NCI-H1105 treated with DMSO at 0.1 percent for 48 hours (cell line): ENCODE measurements at places on chromosomes 13 and 19.

- no peak for DNase-seq
These were observed 12.8 kb downstream of the SPPL2B start for GRCh38 chr19:2341244-2341751.

DNA sequence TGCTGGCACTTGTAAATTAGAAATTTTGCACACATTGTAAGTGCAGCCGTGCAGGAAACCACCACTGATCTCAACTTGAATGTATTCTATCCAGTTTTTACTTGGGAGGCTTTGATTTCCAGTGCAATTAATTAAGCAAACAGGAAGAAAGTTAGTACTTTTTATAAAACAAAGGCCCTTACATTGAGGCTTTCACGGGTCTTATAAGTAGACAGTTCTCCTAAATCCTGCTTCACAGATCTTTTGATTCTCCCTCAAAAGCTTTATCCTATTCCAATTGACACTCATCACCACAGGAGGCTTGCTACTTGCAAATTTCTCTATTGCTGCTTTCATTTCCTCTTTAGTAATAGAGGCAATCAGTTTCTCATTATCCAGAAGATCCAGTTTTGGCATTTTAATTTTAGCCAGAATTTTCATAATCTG is 90.1 kb downstream of the ERCC5 start:
- no peak for DNase-seq

- no peak for DNase-seq
These were observed 230.7 kb upstream of the SPRY2 start for GRCh38 chr13:80571346-80572307.

DNA sequence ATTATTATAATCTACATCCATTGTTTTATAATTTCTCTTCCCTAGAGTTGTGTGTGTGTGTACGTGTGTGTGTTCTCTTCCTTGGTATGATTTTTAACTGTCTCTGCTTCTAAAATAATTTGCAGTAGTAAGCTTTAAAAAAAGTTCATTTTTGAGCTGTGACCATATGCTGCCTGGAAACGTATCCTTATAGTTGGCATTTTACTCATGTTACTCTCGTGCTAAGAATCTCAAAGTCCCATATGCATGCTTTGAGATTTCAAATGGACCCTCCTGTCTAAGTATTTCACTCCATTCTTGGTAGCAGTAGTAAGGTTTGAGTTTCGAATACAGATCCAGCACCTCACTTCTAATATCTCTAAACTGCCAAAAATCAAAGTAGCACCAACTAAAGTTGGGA is 109.9 kb downstream of the RXFP2 start:
- no peak for DNase-seq

GRCh38 chr13:81017513-81018152 is 676.7 kb upstream of the SPRY2 start:
- peak; percentile 54 for DNase-seq

GRCh38 chr19:19517235-19517619 is 1.2 kb downstream of the NDUFA13 start:
- no peak for DNase-seq

- DNase-seq: no peak
These were observed 152.0 kb upstream of the IRS2 start for GRCh38 chr13:109938255-109938936.

DNA sequence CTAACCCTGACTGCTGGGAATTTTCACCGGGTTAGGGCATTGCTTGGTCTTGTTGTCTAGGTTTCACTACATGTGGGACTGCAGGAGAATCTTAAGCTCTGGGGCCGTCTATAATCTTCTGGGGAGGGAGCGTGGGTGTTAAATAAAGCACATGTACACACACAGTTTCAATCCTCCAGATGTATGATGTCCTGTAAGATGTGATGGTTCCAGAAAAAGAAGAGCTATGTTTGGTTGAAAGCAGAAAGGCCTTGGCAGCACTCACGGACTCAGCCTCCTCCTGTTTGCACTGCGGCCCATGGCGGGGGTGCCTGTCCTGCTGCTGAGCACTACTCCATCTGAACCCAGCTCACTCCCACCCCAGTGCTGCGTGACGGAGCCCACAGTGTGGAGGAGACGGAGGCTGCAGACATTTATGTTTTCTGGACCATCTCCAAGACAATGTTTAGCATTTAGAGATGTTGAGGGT is 343.5 kb downstream of the TEX29 start:
- no peak for DNase-seq

DNA sequence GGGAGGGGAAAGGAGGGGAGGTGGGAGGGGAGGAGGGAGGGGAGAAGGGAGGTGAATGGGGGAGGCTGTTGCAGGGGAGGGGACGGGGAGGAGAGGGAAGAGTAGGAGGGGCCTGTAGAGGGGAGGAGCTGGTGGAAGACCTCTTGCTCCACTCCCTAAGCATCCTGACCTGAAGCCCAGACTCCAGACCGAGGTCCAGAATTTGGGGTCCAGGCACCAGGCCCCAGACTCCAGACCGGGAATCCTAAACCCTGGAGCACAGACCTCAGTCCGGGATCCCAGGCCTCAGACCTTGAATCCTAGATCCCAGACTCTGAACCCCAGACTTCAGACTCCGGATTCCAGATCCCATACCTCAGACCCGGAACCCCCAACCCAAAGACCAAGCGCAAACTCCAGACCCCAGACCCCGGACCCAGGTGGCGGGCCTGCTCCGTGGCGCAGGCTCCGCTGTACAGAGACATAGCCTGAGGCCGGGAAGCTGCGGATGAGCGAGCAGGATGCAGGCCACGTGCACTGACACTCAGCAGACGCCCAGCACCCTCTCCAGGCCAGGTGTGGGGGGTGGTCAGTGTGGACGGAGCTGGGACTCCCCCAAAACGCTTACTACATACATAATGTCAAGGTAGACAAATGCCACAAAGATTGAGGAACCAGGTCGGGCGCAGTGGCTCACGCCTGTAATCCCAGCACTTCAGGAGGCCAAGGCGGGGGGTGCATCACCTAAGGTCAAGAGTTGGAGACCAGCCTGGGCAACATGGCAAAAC is 710 bp upstream of the BTBD2 start:
- DNase-seq: peak; percentile 75

DNA sequence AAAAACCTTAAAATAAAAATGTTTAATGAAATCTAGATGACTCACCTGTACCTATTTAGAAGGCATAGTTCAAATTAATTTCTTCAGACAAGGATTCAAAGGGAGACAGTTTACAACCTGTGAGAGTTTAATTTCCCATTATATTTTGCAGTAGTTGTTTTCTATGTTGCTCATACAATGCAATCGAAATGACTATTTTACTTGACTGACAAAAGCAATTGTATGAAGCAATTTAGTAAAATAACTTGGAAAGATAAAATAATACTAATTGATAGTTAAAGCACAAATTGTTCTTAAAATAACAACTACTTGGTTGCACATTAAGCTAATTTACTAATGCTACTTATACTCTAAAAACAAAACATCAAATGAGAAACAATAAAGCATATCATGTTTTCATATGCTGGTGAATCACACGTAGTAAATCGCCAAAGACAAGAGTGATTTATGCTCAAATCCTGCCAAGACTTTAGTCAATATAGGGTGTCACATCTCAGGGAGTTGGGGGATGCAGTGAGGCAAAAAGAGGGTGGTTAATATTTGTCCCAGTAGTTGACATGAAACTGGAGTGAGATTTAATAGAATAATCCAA is 6.4 kb downstream of the DACH1 start:
- no peak for DNase-seq

- DNase-seq: no peak
These were observed 44.6 kb upstream of the LSM14A start for GRCh38 chr19:34127684-34128189.

DNA sequence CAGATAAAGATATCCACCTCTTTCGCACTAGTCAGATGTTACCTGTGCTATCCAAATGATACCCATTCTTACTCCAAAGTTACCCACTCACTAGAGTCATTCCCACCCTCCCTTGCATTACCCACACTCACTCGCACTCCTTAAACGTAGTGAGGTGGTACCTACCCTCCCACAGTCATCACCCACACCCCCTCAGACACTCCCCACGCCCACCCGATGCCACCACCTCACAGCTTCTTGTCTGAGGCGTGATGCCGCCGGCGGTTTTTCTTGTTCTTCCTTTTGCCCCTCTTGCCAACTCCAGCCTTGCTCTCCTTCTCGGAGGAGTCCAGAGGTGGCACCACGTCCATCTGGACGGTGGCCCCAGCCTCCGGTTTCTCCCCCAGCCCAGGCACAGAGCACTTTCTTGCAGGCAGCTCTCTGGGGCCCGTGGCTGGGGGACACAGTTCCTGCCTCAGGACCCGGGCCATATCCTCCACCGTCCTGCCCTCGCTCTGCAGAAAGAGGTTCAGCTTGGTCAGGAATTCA is 1.2 kb downstream of the PNMA8C start:
- no peak for DNase-seq
